ENCODE measurements at places on chromosomes 2 and 18. TPM values are rescaled to one million over a fixed set of nuclear protein-coding genes. Genes with fewer than 3 reads are reported as not detected.

SFT2D3 gene
- 5.4 TPM for total RNA-seq

LOXL3 gene
- 0.35 TPM for total RNA-seq

RNF125 gene
- 0.25 TPM for total RNA-seq

IL18R1 gene
- total RNA-seq = 1.2 TPM

RDH14 gene
- 38.3 TPM for total RNA-seq
